ENCODE measurements at places on chromosomes 2 and 18. TPM values are rescaled to one million over a fixed set of nuclear protein-coding genes. Genes with fewer than 3 reads are reported as not detected.
A peak's percentile ranks its signal among the peaks of the same experiment; 100 is the strongest.

C2orf74 gene
- 20.9 TPM for total RNA-seq

GRCh38 chr2:27729198-27729597 lies 42.3 kb upstream of the MRPL33 start:
- H3K4me1 ChIP-seq = peaks cover 14% of the 10 kb centered on the region
- H3K27ac ChIP-seq = no peak overlapping the region

- H3K27ac ChIP-seq = no peak overlapping the region
- no peak overlapping the region for H3K4me3 ChIP-seq
- no peaks in the 10 kb centered on the region for H3K36me3 ChIP-seq
- no peaks in the 10 kb centered on the region for H3K27me3 ChIP-seq
- DNase-seq = peak; percentile 93
These were observed 171.2 kb downstream of the TMEM247 start for GRCh38 chr2:46650556-46651001.

DNA sequence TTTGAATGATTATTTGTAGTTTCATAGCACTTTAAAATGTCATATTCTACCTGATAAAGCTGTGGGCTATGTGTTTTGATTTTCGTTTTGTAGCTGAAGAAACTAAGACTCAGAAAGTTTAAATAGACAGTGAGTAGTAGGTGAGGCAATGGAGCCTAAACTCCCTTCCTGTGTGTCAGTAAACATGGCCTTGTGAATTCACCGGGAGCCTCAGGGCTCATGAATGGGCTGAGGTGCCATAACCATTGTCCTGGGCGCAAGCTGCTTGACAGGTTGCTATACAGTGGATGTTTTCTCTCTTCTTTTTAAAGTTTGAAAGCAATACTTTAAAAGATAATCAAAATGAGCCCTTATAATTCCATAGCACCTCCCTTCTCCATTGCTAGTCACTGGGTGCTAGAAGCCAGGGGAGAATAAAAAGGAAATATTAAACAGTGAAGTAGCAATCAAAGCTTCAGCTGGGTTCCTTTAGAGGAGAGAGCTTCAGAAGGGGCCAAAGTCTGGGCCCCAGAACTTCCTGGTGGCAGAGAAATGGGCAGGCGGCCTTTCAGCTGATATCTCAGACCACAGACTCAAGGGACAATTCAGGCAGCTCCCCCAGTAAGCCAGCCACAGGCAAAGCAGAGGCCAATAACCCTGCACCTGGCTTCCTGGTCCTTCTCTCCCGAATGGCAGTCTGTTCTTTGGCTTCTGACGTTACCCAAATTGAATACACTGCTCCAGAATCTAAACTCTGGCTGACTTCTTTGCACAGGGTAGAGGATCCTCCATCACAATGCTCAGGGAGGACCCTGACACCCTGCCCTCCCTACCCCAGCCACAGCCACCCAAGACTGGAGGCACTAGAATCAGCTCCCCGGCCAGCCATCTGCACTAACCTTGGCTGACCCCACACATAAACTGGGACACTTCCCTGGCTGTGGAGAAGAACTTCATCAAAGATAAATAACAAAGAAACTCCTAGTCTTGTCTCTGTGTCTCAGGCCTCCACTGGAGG lies 51.8 kb upstream of the NPAS2 start:
- H3K4me1 ChIP-seq = no peaks in the 10 kb centered on the region
- no peak overlapping the region for H3K4me3 ChIP-seq

GRCh38 chr2:234191819-234192407 lies 141.4 kb downstream of the SPP2 start:
- H3K4me1 ChIP-seq = peaks cover 10% of the 10 kb centered on the region
- no peak overlapping the region for H3K27ac ChIP-seq
- DNase-seq = peak; percentile 10
- no peak overlapping the region for H3K4me3 ChIP-seq

DNA sequence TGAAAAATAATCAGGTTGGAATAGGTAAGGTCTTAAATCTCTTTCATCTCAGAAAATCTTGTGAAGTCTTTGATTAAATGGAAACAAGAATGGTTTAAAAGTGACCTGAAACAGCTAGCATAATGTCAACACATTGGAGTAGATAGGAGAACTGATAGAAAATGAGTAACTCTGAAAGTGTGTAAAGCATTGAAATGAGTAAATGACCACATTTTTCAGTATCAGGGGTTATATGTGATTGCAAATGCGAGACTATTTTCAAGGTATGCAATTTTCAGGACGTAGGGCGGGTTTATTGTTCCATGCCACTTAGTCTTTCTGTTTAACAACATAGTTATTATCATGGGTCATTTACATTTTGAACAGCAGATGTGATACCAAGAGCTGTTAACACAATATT lies 1383.2 kb downstream of the LRP1B start:
- no peaks in the 10 kb centered on the region for H3K4me1 ChIP-seq
- H3K4me3 ChIP-seq = no peak overlapping the region
- no peak for DNase-seq
- no peak overlapping the region for H3K27ac ChIP-seq
- no peaks in the 10 kb centered on the region for H3K36me3 ChIP-seq

GRCh38 chr18:34893239-34893638 lies 148.0 kb upstream of the MAPRE2 start:
- H3K27ac ChIP-seq = no peak overlapping the region
- H3K4me3 ChIP-seq = no peak overlapping the region
- H3K4me1 ChIP-seq = peaks cover 6% of the 10 kb centered on the region

- no peak overlapping the region for H3K27ac ChIP-seq
- H3K36me3 ChIP-seq = no peaks in the 10 kb centered on the region
- no peak for DNase-seq
- H3K27me3 ChIP-seq = no peaks in the 10 kb centered on the region
- H3K4me1 ChIP-seq = no peaks in the 10 kb centered on the region
These were observed 1096.7 kb upstream of the DDX18 start for GRCh38 chr2:116717832-116718231.

All from neural progenitor cell (in vitro differentiated cells).